Upper lobe of left lung (tissue), 6 donors: ENCODE measurements at places on chromosomes 2 and 18. TPM values are rescaled to one million over a fixed set of nuclear protein-coding genes. Genes with fewer than 3 reads are reported as not detected.

- DNase-seq, result no peak
Observed at GRCh38 chr2:3442185-3442584, 62.7 kb downstream of the TRAPPC12 start.

GIGYF2 gene
- total RNA-seq, result 54.7 TPM

GRCh38 chr2:11998218-11998617, 251.8 kb downstream of the LPIN1 start:
- DNase-seq, result no peak

DNA sequence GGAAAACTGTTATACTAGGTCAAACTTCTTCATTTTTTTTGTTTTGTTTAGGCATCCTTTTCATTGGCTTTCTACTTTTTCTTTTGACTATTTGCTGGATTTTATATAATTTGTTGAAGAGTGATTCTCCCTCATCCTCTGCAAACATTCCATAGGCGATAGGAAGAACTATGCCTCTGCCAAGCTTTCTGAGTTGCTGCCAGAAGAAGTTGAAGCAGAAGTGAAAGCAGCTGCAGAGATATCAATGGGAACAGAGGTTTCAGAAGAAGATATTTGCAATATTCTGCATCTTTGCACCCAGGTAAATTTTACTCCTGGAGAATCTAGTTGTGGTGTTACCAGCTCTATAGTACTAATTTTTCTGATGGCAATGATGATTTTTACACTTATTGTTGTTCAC, 25.4 kb downstream of the NOP58 start:
- no peak for DNase-seq

CFLAR gene
- 321 TPM for total RNA-seq
